Thymus (tissue), 14 donors: ENCODE measurements at places on chromosomes 16 and 17. TPM values are rescaled to one million over a fixed set of nuclear protein-coding genes. Genes with fewer than 3 reads are reported as not detected.
A peak's percentile ranks its signal among the peaks of the same experiment; 100 is the strongest.

The DNAAF8 gene
- 0.38 TPM for total RNA-seq

The DERL2 gene
- 43.4 TPM for total RNA-seq

The KIFC3 gene
- 3.8 TPM for total RNA-seq

The CD300H gene
- total RNA-seq, result 0.38 TPM

DNA sequence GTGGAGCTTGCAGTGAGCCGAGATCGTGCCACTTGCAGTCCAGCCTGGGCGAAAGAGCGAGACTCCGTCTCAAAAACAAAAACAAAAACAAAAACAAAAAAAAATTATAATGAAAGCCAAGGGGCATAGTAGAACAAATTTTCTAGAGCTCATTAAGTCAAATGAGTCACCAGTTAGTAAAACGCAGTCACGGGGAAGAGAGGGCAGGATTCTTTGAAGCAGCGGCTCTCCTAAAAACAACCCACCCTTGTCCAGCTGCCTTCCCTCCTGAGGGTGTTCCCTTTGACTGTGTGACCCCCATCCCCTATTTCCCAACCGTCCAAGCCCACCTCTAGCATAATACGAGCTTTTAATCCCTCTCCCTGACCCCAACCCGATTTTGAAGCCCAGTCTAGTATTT, 44.1 kb upstream of the STH start:
- no peak overlapping the region for H3K4me3 ChIP-seq
- DNase-seq, result no peak
- H3K36me3 ChIP-seq, result no peaks in the 10 kb centered on the region
- H3K27ac ChIP-seq, result no peak overlapping the region
- no peaks in the 10 kb centered on the region for H3K4me1 ChIP-seq

DNA sequence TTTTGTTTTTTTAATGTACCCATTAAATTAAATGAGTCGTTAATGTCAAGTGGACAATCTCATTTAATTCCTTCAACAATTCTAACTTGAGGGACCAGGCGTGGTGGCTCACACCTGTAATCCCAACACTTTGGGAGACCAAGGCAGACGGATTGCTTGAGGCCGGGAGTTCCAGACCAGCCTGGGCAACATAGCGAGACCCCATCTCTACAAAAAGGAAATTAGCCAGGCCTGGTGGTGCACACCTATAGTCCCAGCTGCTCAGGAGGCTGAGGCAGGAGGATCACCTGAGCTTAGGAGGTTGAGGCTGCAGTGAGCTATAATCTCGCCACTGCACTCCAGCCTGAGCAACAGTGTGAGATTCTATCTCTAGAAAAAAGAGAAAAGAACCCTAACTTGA, 20.7 kb upstream of the GSG1L start:
- H3K4me3 ChIP-seq, result no peak overlapping the region
- no peaks in the 10 kb centered on the region for H3K36me3 ChIP-seq
- no peaks in the 10 kb centered on the region for H3K4me1 ChIP-seq
- no peaks in the 10 kb centered on the region for H3K27me3 ChIP-seq

DNA sequence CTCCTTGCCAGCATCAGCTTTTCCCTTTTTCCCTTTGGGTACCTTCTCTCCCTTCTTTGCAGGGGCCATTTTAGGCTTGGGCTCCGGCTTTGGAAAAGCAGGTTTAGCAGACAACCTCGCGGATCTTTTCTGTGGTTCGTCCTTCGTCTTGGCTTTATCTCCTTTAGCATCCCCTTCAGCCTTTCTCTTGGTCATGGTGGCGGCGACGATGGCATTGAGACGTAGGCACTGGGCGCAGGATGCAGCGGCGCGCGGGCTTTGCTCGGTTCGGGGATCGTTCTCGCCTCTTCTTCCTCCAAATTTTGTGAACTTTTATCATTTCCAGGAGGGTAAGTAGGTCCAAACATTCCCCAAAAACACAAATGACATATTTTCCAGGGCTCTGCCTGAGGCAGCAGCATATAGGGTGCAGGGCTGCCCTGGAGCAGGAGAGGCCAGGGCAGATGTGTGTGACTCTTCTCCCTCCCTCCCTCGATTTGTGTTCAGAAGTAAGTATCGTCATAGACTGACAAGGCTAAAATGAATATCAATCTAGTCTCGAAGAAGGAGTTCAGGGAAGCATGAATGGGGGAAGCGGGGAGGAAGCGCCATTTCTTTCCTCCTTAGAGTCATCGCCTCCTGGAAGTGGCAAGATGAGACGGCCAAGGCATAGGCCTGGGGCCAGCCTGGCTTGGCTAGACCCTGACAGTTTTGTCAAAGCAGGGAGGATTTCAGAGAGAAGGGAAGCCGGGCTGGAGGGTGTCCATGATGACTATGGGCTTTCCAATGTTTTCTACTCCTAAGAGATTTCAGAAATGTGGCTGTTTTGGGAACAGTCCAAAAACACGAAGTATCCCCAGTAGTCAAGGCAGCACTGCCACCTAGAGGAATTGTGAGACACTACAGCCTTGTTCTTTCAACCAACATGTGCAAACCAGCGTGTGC, 13.2 kb downstream of the CHCT1 start:
- DNase-seq, result peak; percentile 76
- H3K4me3 ChIP-seq, result no peak overlapping the region
- no peaks in the 10 kb centered on the region for H3K27me3 ChIP-seq

DNA sequence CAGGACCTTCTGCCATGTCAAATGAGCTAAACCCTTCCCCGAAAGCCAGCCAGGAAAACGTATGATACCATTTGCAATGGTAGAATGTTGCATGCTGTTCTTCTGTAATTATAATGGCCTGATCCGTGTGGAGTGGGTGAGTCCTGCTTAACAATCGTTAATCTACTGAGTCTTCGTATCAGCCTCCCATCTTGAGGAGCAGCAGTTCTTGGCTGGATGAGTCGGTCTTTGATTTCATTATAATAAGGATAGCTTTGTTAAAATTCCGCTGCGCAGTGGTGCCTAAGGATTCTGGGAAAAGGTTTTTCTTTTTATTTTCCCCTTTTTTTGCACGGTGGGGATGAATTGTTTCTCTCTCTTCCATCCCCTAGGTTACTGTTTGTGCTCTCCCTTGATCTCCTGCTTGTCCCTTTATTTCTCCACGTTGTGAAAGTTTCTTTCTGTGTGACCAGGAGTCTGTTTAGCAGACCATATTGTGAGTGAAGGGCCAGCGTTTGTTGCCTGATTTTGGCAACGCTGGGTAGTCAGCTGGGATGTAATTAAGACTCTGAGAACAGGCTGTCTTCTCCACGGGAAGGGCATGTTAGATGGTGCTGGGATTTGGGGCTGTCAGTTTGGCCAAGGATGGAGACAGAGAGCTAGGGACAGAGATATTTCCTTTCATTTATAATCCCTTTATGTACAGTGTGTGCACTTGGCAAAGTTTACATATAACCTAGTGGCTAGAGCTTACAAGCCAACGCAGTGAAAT, 263.0 kb downstream of the FTO start:
- no peaks in the 10 kb centered on the region for H3K36me3 ChIP-seq
- H3K4me1 ChIP-seq, result no peaks in the 10 kb centered on the region
- H3K27ac ChIP-seq, result no peak overlapping the region

DNA sequence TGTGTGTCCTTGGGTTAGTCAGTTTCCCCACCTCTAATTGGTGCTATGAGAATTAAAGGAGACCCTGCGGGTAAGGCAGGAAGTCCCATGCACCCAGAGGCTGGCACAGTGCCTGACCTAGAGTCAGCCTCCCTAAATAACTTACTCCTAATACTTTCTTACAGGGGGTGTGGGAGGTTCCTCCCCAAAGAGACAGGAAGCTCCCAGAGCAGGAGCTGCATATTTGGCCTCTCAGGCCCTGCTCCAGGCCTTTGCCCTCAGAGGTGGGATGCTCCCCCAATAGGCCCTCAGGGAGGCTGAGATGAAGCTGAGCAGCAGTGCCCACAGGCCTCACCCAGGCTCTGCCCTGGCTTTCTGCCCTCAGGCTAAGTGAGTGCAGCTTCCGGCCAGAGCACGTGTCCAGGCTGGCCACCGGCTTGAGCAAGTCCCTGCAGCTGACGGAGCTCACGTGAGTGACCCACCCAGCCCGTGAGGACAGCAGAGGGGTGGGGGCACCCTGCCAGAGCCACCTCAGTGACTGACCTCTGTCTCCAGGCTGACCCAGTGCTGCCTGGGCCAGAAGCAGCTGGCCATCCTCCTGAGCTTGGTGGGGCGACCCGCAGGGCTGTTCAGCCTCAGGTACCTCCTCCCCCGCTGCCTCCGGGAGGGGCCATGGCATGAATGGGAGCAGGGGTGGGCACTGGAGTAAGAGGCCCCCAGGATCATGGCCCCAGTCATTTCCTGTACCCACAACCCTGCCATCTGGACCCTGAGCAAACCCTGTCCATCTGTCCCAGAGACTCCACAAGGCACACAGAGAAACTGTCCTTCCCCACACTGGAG, 31.1 kb upstream of the CPNE2 start:
- H3K4me3 ChIP-seq, result no peak overlapping the region
- no peak overlapping the region for H3K27ac ChIP-seq
- H3K36me3 ChIP-seq, result peaks cover 14% of the 10 kb centered on the region
- DNase-seq, result no peak
- H3K27me3 ChIP-seq, result no peaks in the 10 kb centered on the region

DNA sequence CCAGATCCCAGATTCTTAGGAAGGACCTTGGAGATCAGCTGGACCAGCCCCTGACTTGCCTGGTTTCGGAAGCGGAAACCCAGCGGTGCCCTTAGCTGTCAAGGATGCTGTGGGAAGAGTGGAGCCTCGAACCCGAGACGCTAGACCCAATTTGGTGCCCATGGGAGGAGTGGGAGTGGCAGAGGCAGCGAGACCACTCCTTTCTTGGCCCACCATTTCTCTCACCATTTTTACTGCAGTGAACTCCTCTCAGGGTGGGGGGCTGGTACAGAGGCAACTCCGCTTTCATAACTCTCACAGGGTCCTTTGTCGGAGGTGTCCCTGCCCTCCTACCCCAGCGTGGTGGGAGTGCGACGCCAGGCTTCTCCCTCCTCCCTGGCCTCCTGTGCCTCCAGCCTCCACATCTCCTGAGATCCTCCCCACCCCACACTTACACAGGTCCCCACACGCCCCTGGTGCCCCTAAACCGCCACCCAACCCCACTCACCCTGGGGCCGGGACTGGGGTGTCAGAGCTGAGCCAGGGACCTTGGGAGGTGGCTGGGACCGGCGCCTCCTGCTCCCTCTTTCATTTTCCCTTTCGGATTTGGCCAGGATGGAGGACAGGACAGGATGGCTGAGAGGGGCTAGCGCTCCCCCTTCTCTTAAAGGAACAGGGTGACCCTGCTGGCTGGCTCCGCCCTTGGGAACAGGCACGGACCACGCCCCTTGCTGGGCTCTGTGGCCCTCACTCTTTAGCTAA, at the start of gene GJD3:
Gene GJD3 (minus strand): TSS at position 617 of the 741 bp plus-strand sequence. CDS start 922 bp downstream, outside the sequence.
- H3K4me1 ChIP-seq, result peaks cover 3% of the 10 kb centered on the region
- DNase-seq, result no peak
- no peaks in the 10 kb centered on the region for H3K36me3 ChIP-seq
- peaks cover 18% of the 10 kb centered on the region for H3K27me3 ChIP-seq

- no peak overlapping the region for H3K27ac ChIP-seq
- no peaks in the 10 kb centered on the region for H3K4me1 ChIP-seq
- H3K4me3 ChIP-seq, result no peak overlapping the region
- no peak for DNase-seq
- H3K36me3 ChIP-seq, result no peaks in the 10 kb centered on the region
Observed at GRCh38 chr16:1906846-1907165, 11.4 kb downstream of the HS3ST6 start.

DNA sequence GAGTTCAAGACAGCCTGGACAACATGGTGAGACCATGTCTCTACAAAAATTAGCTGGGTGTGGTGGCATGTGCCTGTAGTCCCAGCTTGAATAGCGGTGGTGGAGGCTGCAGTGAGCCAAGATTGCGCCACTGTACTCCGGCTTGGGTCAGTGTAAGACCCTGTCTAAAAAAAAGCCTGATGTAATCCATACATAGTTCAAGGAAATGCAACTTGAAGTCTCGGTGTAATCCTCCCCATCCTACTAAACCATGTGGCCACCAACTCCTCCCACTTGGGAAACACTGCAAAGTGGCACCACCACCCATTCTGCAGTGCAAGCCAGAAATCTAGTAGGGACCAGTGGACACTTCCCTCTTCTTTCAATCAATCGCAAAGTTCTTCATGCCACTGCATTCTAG, 5.4 kb upstream of the KPNB1 start:
- peaks cover 3% of the 10 kb centered on the region for H3K4me1 ChIP-seq
- no peak for DNase-seq
- no peaks in the 10 kb centered on the region for H3K36me3 ChIP-seq
- H3K27ac ChIP-seq, result no peak overlapping the region
- no peak overlapping the region for H3K4me3 ChIP-seq

DNA sequence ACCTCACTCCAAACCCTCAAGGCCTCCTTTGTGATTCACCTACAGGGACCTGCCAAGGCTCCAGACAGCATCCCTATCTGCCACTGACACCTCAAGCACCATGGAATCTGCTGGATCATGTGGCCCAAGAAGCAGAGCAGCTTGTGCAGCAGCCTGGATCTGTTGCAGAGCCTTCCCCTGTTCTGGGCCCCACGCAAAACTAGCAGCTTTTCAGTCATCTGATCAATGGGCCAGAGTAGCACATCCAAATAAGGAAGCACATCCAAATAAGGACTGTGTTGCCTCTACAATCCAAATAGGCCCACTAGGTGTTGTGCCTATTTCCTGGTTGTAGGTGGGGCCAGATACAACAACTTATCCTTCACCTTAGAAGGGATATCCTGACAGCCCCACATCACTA, 97.1 kb upstream of the GNAO1 start:
- no peak overlapping the region for H3K27ac ChIP-seq
- no peaks in the 10 kb centered on the region for H3K27me3 ChIP-seq
- H3K4me1 ChIP-seq, result no peaks in the 10 kb centered on the region
- no peaks in the 10 kb centered on the region for H3K36me3 ChIP-seq

GRCh38 chr16:77925531-77925930, 96.8 kb upstream of the CLEC3A start:
- no peaks in the 10 kb centered on the region for H3K27me3 ChIP-seq
- DNase-seq, result no peak

GRCh38 chr17:79844869-79845600, 5.8 kb upstream of the CBX4 start:
- no peak overlapping the region for H3K4me3 ChIP-seq
- peaks cover 46% of the 10 kb centered on the region for H3K4me1 ChIP-seq
- no peak overlapping the region for H3K27ac ChIP-seq
- peaks cover 70% of the 10 kb centered on the region for H3K27me3 ChIP-seq
- H3K36me3 ChIP-seq, result no peaks in the 10 kb centered on the region
- DNase-seq, result no peak

GRCh38 chr17:32971171-32971570, 20.5 kb upstream of the SPACA3 start:
- no peak overlapping the region for H3K4me3 ChIP-seq
- DNase-seq, result no peak
- H3K27me3 ChIP-seq, result no peaks in the 10 kb centered on the region
- no peaks in the 10 kb centered on the region for H3K36me3 ChIP-seq

- H3K4me3 ChIP-seq, result no peak overlapping the region
- DNase-seq, result no peak
- no peak overlapping the region for H3K27ac ChIP-seq
- peaks cover 32% of the 10 kb centered on the region for H3K36me3 ChIP-seq
- H3K4me1 ChIP-seq, result no peaks in the 10 kb centered on the region
- peaks cover 32% of the 10 kb centered on the region for H3K27me3 ChIP-seq
Observed at GRCh38 chr16:67435758-67436164, 4.8 kb downstream of the HSD11B2 start.

GRCh38 chr16:56632848-56633365, 448 bp downstream of the MT1M start:
- H3K36me3 ChIP-seq, result no peaks in the 10 kb centered on the region
- H3K27me3 ChIP-seq, result peaks cover 99% of the 10 kb centered on the region
- no peak overlapping the region for H3K27ac ChIP-seq

- H3K36me3 ChIP-seq, result no peaks in the 10 kb centered on the region
- H3K27me3 ChIP-seq, result no peaks in the 10 kb centered on the region
- DNase-seq, result peak; percentile 57
- H3K4me3 ChIP-seq, result no peak overlapping the region
- no peak overlapping the region for H3K27ac ChIP-seq
Observed at GRCh38 chr17:68431661-68432071, 25.6 kb downstream of the WIPI1 start.

GRCh38 chr16:2295056-2295798, 27.3 kb upstream of the RNPS1 start:
- DNase-seq, result no peak
- no peaks in the 10 kb centered on the region for H3K36me3 ChIP-seq
- H3K27ac ChIP-seq, result no peak overlapping the region
- H3K27me3 ChIP-seq, result no peaks in the 10 kb centered on the region
